ENCODE measurements at places on chromosomes 4 and X.
A peak's percentile ranks its signal among the peaks of the same experiment; 100 is the strongest.

DNA sequence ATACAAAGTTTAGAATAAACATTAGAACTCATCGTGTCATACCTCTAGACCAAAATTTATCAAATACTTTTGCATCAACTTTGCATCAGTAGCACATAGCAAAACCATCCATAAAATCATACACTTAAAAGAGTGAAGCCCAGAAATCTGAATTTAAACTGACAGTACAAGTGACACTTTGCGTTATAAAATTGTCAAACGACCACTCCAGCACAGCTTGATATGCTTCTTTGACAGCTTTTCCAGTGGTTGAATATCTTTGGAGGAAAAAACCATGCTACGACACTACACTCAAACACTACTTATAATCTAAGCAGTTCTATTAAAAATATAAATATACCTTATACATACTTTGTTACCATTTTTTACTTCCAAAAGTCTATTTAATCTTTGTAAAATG lies 1644.4 kb downstream of the STIM2 start:
- no peak for DNase-seq

DNA sequence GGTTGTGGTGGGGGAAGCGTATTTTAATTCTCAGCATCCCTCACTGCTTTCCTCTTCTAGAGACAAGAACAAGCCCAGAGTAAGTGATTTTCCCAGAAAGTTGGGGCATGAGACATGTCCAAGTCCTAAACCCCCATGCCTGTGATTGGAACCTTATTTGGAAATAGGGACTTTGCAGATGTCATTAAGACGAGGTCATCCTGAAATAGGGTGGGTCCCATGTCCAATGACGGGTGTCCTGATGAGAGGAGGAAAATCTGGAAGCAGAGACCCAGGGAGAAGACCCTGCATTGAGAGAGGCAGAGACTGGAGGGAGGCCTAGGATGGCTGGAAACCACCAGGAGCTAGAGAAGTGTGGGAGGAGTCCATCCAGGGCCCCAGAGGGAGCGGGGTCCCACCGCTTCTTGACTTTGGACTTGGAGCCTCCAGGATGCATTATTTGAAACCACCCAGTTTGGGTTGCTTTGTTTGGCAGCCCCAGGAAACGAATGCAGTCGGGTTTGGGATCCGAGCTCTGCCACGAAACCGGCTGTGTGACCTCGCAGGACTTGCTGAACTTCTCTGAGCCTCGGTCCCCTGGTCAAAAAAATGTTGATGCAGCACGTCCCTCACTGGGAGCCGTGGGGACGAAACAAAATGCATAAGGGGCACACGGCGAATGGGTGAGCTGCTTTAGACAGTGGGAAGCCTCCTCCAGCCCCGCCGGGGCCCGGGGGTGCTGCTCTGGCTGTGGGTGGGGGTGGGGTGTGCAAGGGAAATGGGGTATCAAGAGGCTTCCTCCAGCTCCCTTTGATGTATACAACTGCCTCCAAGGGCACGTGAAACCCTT lies 113.9 kb downstream of the CPZ start:
- no peak for DNase-seq

DNA sequence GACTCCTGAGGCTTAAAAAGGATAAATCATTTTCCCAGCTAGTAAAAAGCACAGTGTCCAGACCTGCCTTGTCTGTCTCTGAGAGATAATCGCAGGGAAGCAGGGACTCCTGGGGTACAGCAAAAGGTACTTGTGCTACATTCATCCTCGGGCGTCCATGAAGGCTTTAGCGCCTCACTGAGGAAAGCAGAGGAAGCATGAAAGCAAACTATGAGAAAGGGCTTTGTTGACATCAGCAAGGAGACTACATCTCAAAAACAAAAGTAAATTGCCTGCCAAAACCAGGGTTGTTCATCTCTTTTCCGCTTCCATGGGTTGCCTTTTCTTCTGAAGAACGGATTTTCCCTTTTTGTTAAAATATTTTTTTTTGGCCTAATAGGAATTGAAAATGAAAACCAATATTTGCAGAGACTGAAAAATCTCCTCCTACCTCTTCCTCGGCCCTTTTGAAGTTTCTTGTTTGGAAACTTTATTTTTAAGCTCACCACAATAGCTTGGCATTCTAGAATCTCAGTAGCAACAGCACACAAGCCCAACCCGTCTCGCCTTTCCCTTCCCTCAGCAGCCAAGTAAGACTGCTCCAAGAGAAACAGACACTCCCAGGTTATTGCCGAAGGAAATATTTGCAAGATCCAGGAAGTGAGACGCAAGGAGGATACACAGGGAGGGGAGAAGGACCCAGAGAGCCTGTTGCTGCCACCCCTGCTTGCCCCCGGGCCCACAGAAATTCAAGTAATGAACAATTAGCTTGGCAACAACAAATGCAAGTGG lies 148.3 kb upstream of the DGKK start:
- no peak for DNase-seq

DNA sequence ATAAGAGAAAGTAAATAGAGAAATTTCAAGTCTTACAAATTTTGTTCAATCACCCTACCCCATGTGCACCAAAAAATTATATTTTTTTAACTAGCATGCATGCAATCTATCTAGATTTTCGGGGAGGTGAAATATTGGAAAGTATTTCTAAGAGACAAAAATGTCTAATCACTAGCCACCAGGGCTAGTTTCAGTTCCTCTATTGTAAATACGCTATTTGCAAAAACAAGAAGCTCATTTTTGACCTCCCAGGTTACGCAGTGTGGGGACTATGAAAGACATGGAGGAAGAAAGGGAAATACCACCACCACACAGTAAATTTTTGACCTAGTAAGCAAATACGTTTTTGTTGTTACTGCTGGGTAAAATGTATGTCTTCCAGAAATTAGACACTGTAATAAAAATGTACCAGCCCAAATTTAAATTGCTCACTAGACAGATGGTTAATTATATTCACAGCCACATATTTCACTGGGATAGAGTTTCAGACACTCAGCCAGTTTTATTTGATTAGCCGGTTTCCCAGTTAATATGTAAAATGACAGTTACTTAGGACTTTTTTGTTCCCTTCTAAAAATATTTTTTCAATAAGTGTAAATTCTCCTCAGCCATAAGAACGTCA lies 2.2 kb downstream of the NEXMIF start:
- DNase-seq: no peak

DNA sequence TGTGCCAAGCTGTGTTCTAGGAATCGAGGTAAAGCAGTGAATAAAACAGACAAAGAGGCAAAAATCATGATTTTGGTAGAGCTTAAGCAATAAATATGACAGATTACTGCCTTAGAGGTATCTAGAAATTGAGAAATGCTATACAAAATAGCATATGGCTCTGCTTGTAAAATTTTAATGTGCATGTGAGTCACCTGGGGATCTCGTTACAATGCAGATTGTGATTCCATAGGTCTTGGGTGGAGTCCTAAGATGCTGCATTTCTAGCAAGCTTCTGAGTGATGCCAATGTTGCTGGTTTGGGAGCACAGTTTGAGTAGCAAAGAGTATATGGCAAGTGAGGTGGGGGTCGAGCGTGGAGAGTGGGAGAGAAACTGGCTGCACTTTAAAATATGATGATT lies 697.3 kb upstream of the MAGEB2 start:
- no peak for DNase-seq

GRCh38 chrX:105314458-105314857 lies 94.0 kb upstream of the TEX13A start:
- no peak for DNase-seq

GRCh38 chr4:123398066-123398852 lies 1.7 kb downstream of the SPRY1 start:
- peak; percentile 66 for DNase-seq

DNA sequence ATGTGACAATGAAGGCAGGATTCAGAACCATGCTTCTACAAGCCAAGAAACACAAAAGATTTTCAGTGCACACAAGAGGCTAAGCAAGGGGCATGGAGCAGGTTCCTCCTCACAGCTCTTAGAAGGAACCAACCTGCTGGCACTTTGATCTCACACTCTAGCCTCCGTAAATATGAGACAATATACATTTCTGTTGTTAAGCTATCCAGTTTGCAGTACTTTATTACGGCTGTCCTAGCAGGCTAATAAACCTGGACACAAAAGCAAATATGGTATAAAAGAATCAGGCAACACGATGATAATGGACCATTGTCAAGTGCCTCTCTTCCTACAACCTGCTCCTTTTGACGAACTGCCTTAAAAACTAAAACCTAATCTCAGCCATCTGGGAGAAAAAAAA lies 114.5 kb downstream of the ZAR1 start:
- DNase-seq: no peak

DNA sequence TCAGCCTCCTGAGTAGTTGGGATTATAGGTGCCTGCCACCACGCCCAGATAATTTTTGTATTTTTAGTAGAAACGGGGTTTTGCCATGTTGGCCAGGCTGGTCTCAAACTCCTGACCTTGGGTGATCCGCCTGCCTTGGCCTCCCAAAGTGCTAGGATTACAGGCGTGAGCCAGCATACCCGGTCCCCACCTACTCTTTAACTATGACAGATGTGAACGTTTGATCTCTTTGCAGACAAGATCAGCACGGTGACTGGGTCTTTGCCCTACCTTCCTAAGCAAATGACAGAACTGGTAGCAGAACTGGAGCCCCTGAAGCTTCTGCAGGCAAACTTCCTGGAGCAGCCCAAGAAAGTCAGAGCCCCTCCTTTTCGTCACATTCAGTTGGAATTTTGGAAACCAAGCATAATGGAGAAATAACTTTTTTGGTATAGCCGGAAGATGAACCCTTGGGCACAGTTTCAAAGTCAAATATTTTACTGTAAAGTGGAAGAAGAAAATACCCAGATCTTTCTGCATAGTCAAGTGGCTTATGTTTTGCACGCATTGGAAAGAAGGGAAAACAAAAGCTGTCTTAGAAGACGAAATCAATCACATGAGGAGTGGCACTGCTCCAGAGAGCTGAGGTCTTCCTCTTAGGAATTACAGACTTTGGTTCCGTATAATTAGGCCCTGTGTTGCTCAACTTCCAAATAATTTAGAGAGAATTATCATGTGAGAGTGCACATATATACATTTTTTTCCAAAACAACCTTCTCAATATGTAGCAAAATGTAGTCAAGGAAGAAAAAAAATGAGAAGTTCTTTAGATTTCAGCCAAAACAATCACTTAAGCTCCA lies 90.6 kb downstream of the SORBS2 start:
- no peak for DNase-seq

DNA sequence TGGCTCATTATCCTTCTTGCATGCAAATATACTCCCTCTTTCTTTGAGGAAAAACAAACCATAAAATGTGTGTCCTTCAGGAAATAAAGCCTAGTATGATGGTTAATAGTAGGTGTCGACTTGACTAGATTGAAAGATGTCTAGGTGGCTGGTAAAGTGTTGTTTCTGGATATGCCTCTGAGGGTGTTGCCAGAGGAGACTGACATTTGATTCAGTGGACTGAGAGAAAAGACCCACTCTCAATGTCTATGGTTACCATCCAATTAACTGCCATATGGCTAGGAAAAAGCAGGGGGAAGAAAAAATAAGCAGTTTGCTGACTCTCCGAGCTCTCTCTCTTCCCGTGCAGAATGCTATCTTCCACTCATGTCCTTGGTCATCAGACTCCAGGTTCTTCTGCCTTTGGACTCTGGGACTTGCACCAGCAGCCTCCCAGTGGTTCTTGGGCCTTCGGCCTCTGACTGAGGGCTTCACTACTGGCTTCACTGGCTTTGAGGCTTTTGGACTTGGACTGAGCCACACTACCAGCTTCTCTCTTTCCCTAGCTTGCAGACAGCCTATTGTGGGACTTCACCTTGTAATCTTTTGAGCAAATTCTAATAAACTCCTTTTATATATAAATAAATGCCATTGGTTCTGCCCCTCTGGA lies 532.1 kb upstream of the HTR2C start:
- no peak for DNase-seq

DNA sequence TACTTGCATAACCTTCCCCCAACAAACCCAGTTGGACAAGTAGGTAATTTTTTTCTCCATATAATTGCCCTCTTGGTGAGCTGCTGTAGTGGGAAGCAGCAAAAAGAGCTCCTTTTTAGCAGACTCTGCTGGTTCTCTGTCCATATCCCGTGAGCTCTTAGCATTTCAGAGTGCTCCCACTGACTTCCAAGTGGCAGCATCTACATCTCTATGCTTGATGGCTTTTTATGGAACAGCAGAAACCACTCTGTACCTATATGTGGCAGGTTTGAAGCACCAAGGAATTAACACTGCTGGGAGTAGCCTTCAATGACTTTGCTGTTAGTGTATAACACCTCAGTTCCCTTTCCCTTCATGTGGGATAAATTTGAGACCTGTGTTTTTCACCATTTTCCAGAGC lies 168.4 kb upstream of the NHS start:
- DNase-seq: no peak

- DNase-seq: no peak
These were observed 220.7 kb upstream of the CASK start for GRCh38 chrX:42143866-42144592.

GRCh38 chr4:41456559-41457101 lies 81.3 kb upstream of the LIMCH1 start:
- DNase-seq: no peak

GRCh38 chrX:82711457-82711856 lies 796.6 kb upstream of the POU3F4 start:
- no peak for DNase-seq

- DNase-seq: no peak
These were observed 1604.6 kb downstream of the PCDH18 start for GRCh38 chr4:135927651-135928050.

GRCh38 chrX:153685751-153686696 lies 1.7 kb upstream of the SLC6A8 start:
- DNase-seq: no peak

DNA sequence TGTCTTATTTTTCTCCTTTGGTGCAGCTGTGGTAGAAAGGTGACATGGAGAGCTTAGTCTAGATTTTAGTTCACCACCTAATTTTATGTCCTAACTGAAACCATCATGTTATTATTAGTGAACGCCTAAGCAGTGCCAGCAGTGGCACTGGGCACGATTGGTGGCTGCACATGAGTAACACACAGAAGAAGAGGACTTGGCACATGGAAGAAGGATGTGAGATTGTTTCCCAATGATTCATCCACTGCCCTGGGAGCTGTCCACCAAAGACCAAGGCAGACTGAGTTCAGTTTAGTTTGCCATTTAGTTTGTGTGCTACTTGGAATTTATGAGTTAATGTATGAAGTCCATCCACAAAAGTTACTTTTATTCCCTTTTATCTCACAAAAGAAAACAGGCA lies 68.1 kb upstream of the NAP1L5 start:
- peak; percentile 87 for DNase-seq

GRCh38 chrX:79065696-79066095 lies 78.8 kb upstream of the GPR174 start:
- DNase-seq: no peak

DNA sequence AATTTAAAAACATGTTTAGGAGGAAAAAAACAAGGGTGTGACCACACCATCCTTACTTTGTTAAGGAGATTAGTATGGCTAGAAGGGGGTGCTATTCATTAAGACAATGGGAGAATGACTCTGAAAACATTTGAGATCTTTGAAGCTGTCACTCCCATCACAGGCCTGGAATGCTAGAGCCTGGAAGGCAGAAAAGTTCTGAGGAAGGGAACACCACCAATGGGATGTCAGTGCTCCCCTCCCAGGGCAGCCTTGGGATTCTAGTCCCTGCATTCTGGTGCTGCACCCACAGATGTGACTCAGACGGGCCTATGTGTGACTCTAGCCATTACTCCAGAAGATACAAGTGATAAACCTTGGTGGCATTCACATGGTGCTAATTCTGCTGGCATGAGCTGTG lies 162.2 kb upstream of the ANXA10 start:
- DNase-seq: no peak
